MV-4-11 (cell line): ENCODE measurements at places on chromosomes 4 and X.

DNA sequence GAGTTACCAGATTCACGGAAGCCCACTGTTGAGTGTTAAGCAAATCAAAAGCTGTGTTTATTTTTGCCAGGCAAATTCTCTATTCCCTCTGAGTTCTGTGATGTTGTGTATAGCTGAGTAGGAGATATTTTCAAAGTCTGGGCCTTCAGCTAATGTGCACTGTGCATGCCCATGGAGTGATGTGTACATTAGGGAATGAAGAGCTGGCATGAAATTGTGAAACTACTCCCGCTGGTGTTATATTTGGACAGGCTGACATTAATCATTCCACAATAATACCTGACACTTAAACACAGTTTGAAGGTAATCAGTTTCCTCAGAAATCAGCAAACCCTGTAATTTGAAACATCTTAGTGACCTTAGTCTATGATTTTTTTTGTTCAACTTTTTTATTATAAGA is 88.1 kb upstream of the MBNL3 start:
- DNase-seq, result no peak

- DNase-seq, result no peak
These were observed 54.2 kb upstream of the SPANXN3 start for GRCh38 chrX:143571521-143571920.

DNA sequence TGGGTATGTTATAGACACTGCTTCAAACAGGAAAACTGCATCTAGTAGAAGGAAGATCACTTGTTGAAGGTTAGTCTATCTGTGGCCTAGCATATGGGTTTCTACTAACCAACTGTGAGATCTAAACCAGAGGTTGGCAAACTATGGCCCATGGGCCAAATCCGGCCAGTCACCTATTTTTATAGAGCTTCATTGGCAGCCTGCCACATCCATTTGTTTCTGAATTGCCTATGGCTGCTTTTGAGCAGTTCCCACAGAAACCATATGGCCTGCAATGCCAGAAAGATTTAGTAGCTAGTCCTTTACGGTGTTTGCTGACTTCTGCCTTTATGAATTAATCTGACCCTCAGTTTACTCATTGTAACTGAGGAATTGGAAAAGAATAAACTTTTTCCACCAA is 71.1 kb downstream of the MID1 start:
- no peak for DNase-seq

DNA sequence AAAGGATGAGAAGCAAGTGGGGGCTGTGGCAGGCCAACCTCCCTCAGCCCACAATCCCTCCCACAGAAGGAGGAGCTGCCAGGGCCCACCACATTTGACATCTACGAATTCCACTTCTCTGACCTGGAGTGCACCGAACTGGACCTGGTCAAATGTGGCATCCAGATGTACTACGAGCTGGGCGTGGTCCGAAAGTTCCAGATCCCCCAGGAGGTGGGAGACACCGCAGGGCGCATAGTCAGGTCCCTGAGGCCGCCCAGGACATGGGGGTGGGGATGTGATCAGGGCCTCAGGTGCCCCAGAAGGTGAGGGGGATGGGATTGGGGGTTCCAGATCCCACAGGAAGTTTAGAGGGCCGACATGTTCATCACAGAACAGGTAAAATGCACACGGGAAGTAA is 13.7 kb downstream of the ATP5ME start:
- no peak for DNase-seq

- no peak for DNase-seq
These were observed 121.5 kb downstream of the REELD1 start for GRCh38 chr4:146335763-146336409.

- DNase-seq, result peak; percentile 29
These were observed 250 bp downstream of the USP9X start for GRCh38 chrX:41085512-41085877.

- DNase-seq, result peak; percentile 21
These were observed 110.5 kb downstream of the ANXA3 start for GRCh38 chr4:78661921-78662521.

- no peak for DNase-seq
These were observed 141.9 kb upstream of the FAM241A start for GRCh38 chr4:112003231-112003907.

- no peak for DNase-seq
These were observed 131.5 kb downstream of the QDPR start for GRCh38 chr4:17380347-17380746.

- no peak for DNase-seq
These were observed 47.1 kb downstream of the TSC22D3 start for GRCh38 chrX:107728371-107729099.

- no peak for DNase-seq
These were observed 166.1 kb downstream of the AFAP1 start for GRCh38 chr4:7773401-7774180.

GRCh38 chrX:151397741-151398070 is 700 bp downstream of the VMA21 start:
- peak; percentile 26 for DNase-seq

GRCh38 chr4:18318682-18319388 is 297.3 kb upstream of the LCORL start:
- DNase-seq, result no peak

DNA sequence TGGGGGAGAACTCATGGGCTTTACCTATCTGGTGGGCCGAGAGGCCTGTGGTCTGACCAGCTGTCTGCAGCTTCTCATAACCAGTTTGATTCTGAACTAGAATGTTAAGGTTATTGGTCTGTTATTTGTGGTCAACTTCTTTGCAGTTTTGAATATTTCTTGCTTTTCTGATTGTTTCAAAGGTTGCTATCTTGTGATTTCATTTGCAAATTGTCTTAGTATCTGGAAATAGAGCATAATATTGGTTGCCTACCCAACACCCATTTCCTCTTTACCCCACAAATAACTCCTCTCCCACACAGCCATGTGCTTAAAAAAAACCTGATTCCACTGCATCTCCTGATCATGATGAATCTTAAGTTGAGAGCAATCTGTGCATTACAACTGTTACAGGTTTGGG is 39.1 kb upstream of the BMP2K start:
- peak; percentile 46 for DNase-seq
